Stimulated activated CD4-positive, alpha-beta T cell treated with anti-CD3 and anti-CD28 coated beads, Interleukin-4, amount 100 ng/mL, for 1 hour (primary cell): ENCODE measurements at places on chromosomes 2 and 18.

- no peak for DNase-seq
These were observed 1186.2 kb upstream of the FAM98A start for GRCh38 chr2:34785206-34785785.

GRCh38 chr2:238239543-238239862 lies 335 bp downstream of the HES6 start:
- peak; percentile 40 for DNase-seq

DNA sequence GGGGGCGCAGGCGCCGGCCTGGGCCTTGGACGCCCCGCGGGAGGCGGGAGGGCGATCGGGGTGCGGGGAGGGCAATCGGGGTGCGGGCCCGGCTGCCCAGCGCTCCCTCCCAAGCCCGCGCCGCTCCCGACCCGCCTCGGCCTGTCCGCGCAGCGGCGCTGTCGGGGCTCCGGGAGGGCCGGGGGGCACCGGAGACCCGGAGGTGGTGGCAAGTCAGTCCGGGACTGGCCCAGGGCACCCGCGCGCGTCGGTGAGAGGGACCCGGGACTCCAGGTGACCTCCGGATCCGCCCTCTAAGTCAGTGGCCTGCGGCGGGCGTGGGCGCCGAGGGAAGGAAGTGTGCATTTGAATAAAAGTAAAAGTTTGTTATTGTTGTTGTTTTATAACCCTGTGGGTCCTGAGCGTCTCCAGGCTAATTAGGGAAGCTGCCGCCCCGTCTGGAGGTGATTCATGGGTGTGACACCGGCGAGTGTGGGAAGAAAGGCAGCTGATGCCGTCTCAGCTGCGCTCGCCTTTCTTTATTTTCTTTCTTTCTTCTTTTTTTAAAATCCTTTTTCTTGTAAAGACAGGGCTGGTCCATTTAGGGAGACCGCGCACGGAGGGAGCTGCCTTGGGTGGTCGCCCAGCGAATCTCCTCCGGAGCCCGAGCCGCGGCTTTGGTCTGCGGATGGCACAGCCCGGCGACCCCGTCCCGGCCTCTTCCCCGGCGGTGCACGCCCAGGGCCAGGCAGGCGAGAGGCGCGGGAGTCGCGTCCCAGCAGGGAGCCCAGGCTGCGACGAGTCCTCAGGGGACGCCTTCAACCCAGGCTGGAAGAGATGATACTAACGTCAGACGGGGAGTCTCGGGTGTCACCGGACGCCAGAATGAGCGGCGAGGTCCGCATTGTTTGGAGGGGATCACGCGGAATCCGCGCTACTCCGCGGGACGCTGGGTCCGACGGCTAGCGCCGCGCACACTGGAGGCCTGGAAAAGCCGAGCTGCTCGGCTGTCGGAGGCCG lies 627 bp upstream of the CRACDL start:
- peak; percentile 28 for DNase-seq

GRCh38 chr2:904246-905024 lies 46.2 kb upstream of the SNTG2 start:
- no peak for DNase-seq

DNA sequence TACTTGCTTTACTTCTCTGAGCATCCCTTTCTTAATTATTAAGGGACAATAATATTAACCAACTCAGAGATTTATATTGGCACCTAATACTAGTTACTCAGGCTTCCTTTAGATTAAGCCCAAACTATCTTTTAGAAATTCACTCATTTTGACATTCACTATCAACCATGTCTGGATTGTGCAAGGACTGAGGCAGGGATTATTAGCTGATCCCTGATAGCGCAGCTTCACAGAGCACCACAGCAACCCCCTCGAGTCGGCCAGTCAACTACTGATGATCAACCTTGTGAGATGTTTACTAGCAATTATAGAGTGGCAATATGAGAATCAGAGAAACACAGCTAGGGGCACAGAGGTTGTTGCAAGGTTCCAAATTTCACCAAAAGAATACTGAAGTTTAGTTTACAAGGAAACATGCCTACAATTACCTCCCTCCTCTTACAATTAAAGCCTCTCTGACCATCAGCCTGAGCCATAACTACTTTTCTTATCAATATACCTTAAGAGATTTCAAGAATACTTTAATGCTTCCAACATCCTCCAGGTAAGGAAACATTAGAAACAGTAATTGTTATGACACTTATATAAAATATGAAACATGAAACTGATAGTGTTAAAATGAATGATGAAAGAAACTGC lies 191.6 kb downstream of the TCF4 start:
- DNase-seq: no peak

GRCh38 chr2:176746411-176746810 lies 466.2 kb upstream of the HNRNPA3 start:
- no peak for DNase-seq

DNA sequence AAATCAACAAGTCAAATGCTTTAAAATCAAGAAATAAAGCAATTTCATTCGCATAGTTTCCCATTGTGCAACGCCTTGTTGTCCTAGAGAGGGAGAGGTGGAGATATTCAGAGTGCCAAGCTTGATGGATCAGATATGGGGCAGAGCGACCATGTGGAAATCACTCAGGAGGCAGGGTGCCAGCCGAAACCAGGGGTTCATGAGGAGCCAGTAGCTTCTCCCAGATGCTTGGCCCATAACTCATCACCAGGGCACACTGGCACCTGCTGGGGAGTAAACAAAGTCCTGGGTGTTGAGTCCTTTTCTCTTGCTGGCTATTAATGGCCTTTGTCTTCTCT lies 53.0 kb upstream of the ASAP2 start:
- DNase-seq: no peak

DNA sequence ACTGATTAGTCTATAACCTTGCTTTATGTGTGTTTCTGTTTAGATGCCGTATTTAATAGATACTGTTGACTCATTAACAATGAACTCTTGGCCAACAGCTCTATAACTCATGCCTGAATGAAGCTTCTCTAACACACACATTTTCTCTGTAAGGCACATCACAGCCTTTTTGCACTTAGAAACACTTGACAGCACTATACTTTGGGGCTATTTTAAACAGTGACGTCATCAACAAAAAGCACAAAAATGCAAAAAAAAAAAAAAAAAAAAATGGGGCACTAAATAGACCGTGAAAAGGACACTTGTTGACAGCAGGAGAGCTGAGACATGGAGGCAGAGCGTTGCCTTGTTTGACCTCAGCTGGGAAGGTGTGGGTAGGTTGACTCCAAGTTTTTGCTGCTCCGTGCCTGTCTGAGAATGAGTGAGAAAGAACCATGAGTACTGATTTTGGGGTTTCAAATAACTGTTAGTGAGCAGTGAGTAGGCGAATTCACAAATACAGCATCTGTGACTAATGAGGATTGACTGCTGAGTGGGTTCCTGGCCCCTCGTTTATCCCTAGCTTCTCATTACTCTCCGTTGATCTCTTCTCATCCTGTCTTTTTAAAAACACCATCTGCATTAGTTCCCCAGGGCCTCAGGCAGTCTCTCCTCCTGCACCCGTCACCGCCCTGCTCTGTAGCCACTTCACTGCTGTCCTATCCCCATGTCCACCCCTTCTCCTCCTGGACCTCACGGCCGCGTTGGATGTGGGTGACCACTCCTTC lies 24.4 kb downstream of the SPP2 start:
- DNase-seq: no peak

GRCh38 chr18:46462523-46462922 lies 194.5 kb downstream of the LOXHD1 start:
- no peak for DNase-seq

DNA sequence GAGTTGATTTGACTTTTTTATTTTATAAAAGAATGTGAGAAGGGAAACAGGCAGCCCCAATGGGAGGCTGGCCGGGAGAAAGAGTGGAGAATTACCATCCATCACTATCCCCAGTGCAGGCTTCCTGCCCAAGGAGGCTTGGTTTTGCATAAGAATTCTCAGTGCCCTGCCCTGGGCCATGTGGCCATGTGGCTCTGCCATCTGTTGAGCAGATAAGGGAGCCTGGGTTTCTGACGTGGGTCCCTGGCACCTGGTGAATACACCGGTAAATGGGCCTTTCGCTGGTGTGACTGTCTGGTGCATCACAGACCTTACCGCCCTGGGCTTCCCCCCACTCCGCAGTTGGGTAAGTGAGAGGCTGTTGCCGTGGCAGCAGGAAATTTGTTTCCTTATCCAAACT lies 54.5 kb upstream of the TMEM163 start:
- DNase-seq: no peak

DNA sequence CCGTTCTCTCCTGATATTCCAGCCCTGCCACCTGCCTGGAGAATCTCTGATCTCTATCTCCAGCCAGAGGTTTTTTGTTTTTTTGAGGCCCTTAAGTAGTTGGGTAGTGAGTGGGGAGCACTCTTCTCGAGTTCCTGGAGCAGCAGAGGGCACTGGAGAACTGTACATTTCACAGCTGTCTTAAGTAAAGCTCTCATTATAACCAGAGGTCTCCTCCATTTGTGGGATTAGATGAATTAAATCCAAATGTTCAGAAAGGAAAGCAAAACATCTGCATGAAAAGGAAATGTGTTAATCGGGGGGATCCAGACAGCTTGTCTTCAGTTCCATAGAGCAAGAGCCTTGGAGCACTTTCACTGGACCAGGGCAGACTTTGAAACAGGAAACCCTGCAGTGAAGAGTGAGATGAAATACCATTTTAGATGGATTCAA lies 32.8 kb downstream of the AOX1 start:
- no peak for DNase-seq

- DNase-seq: no peak
These were observed 14.8 kb upstream of the IMP4 start for GRCh38 chr2:130327703-130328527.

DNA sequence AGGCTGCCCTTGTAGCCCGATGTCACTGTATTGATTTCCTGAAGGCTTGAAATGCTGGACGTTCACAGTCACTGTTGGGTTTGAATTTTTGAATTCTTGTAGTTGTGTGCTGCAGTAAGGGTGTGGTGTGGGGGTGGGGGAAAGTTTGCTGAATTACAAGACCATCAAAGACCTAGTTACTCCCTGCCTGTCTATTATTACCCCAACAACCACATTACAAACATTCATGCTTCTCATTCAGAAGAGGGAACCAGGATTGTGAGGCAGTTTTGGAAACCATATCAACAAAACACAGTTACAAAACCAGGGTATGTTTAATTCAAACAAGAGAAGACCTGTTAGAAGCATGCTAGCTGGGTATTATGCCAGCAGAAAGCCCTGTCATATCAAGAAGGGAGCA lies 85.8 kb downstream of the CLHC1 start:
- no peak for DNase-seq

GRCh38 chr2:128198656-128199055 lies 107.7 kb downstream of the UGGT1 start:
- DNase-seq: no peak

DNA sequence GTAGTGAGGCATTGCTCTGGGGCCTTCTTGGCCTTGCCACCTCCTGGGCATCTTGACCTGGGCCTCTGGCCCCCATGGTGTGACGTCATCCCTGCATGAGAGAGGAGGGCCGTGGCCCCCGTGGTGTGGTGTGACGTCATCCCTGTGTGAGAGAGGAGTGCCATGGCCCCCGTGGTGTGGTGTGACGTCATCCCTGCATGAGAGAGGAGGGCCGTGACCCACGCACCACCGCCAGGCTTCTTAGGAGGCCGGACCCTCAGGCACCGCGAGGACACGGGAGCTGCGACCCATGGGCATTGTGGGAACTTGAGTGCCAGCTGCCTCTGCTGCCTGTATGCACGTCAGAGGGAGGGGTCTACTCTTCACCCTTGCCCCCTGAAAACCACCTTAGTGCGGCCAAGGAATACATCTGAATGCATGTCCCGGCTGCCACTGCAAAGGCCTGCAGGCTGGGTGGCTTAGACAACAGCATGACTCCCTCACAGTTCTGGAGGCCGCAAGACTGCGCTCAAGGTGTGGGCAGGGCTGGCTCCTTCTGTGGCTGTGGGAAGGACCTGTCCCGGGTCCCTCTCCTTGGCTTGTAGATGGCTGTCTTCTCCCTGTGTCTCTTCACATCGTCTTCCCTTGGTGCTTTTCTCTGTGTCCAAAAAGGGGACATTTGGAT lies 20.8 kb upstream of the OTOS start:
- no peak for DNase-seq

DNA sequence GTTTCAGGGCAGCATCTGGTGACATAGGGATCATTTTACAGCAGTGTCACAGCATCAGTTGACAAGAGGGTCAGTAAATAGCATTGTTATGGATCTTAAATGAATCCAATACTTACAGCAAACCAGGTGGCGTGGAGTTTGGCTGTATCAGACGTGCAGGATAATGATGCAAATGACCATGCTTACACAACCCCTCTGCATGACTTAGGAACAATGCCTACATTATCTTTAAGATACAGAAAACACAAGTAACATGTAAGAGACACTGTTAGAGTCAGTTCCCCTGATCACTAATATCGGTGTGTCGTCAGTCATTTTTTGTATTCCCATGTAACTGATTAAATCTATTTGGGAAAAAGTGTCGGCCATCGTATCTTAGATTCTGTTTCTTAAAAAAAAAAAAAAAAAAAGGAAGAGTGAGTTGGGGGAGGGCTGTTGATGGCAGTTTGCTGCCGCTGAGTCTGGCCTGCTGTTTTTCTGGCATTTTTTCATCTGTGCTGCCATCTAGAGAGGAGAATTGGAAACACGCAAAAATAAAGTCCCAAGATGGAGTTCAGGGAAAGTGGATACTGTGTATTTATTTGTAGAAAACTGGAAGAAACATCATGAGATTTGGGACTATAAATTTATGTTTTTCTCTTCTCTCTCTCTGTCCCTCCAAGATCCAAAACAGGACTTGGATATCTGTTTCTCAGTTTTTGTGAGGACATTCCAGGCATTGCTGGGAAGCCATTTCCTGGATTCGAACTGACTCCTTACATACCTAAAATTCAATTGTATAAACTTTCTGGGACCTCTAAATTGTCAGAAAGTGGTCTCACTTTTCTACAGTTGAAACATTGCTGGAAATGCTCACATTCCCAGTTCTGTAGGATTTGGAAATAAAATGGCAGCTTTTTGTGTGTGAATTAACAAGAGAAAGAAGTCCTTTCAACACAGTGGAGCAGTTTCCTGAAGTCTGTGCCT lies 60.3 kb upstream of the AGPS start:
- DNase-seq: no peak

- DNase-seq: no peak
These were observed 10.6 kb downstream of the LRP2 start for GRCh38 chr2:169351725-169352124.

DNA sequence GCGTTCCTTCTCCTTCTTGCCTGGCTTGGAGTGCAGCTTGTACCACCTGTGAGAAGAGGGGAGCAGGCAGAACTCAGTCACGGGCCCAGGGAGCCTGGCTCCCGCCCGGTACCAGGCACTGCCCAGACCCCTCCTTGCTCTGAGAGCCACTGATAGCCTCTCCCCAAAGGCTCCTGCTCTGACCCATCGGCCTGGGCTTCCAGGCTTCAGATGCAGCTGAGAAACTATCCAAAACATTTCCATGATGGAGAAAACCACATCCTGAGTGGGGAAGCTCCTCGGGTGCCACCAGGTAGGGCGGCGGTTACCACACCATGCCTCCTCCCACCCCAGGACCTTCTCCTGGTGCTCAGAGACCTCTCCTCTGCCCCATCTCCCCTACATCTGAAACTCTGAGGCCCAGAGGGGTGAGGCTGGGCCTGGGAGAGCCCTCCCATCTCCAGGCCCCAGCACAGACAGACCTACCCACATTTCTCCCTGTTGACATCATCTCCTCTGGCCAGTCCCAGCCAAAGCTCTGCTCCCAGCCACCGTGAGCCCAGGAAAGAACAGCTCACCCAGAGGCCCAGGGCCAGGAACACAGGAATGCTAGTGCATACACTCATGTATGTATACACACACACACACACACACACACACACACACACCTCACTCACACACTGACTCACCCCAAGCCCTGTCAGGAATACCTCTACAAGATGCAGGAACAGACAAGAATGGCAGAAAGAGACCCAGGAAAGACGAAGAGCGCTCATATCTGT lies 17.9 kb upstream of the SFXN5 start:
- no peak for DNase-seq

GRCh38 chr2:60028849-60029565 lies 524.4 kb downstream of the BCL11A start:
- no peak for DNase-seq
